ENCODE measurements at places on chromosomes 3 and 15.

GRCh38 chr3:33202711-33203457, 15.7 kb downstream of the SUSD5 start:
- no peak for DNase-seq

GRCh38 chr15:49964551-49964950, 154.5 kb downstream of the ATP8B4 start:
- DNase-seq = no peak

- DNase-seq = no peak
Measured at GRCh38 chr15:71800190-71800589, 10.2 kb upstream of the NR2E3 start.

GRCh38 chr15:25557926-25558325, 119.1 kb upstream of the UBE3A start:
- DNase-seq = no peak

DNA sequence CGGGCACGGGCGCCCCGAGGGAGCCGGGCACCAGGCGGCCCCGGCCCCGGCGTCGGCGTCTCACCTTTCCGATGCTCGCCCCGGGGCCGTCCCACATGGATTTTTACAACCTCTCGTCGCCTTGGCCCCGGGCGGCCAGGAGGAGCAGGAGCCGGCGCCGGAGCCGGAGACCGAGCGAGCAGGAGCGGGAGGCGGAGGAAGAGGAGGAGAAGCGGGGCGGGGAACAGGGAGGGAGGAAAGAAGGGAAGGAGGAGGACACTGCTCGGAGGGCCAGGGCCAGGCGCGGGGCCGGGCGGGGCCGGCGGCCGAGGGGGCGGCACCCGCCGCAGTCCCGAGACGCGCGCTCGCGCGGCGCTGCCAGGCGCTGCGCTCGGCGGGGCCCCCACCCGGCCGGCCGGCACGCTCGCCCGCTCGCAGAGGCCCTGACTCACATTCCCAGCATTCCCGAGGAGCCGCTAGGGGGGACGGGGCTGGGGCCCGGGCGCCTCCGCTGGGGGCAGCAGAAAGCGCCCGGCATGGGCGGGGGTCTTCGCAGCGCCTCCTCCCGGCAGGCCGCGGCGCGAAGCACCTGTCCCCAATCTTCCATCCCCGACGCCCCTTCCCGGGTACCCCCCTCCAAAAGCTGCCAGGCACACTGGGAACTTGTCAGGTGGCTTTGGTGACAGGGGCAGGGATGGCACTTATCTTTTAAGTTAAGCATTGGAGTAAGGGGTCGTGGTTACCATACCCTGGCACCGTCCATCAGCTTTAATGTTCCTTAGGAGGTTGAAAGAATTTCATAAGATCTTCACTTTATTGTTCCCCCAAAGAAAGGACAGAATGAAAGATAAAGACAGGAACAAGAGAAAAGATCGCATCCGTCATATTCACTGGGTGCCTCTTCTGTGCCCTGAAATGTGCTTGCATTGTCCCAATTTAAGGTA, at the start of gene ERC2:
Gene ERC2, minus strand, starts transcription at position 284 of the 923 bp plus-strand sequence.
- no peak for DNase-seq

GRCh38 chr3:52253314-52254304, 8.1 kb downstream of the PPM1M start:
- DNase-seq = peak; percentile 54

DNA sequence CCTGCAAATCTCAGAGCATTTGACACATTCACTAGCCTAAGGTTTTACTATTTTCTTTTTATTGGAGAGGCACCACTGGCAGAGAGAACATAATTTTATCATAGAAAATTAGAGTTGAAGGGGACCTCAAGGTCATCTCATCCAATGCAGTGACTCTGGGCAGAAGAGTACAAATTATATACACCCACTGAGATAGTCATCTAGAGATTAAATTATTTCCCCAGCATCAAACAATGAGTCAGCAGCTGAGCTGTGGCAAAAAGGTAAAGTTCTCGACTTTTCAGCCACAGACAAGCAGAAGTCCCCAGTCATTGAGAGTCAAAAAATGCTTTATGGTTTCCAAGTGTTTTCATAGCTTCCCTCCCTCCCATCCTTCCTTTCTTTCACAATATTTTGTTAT, 39.3 kb upstream of the SEMA6D start:
- DNase-seq = no peak

GRCh38 chr3:56115698-56116097, 352.6 kb downstream of the ERC2 start:
- no peak for DNase-seq

DNA sequence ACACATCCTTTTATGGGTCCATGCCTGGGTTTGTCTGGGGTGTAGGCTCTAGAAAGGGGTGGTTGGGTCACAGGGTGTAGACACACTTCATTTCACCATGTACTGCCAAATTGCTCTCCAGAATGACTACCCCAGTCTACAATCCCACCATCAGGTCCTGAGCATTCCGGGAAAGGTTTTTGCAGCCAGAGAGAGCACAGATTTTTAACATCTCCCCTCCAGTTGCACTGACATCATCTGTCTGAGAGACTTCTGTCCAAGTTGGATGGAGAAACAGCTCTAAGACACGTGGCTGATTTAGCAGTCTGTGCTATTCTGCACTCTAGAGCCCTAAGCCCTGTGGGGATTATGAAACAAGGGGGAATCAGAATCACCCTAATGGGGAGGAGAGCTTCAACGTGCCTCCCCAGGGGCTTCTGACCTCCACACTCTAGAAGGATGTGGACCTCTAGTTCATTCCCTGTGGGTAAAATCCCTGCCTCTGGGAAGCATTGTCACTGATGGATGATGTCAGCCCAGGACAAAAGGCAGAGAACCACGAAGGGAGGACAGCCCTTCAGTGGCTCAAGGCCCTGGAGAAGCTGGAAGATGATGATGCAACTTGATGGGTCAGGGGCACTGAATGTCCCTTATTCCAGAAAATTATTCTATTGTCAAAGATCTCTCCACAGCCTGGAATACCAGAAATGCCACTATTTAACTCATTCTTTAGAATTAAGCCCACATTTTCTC, 71.5 kb downstream of the CD200R1L start:
- DNase-seq = no peak

GRCh38 chr3:114456742-114457141, 162.9 kb downstream of the TIGIT start:
- DNase-seq = no peak

GRCh38 chr3:84987706-84988504, 29.1 kb downstream of the CADM2 start:
- DNase-seq = no peak

DNA sequence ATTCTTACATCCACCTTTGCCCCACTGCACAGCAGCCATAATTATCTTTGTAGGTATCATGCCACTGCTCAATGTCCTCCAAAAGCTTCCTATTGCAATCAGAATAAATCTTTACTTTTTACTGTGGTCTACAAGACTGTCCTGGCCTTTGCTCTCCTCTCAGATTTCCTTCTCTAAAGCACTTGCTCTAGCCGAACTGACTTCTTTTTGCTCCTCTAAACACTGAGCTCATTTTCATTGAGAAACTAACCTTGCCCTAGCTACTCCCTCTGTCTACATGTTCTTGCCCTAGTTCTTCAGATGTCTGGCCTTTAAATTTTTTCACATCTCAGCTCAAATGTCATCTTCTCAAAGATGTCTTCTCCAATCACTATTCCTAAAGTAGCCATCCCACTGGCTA, 342.8 kb downstream of the TBC1D5 start:
- no peak for DNase-seq

DNA sequence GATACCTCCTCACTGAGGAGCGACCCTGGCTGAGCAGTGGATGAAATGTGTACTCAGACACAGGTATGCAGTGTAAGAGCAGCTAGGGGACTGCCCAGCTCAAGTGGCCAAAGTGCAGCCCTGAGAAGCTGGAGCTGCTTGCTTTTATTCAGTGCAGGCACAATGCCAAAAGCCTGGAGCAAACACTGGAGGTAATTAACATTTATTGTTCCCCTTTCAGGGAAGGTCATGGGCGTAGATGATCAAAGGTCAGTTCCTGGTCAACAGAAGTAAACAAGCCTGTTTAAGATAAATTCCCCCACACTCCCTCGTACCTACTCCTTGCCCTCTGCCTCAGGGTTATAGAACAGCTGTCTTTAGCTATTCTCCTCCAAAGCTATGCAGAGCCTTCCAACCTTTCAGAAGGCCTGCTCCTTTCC, 17.5 kb downstream of the PLA2G4F start:
- DNase-seq = peak; percentile 19

DNA sequence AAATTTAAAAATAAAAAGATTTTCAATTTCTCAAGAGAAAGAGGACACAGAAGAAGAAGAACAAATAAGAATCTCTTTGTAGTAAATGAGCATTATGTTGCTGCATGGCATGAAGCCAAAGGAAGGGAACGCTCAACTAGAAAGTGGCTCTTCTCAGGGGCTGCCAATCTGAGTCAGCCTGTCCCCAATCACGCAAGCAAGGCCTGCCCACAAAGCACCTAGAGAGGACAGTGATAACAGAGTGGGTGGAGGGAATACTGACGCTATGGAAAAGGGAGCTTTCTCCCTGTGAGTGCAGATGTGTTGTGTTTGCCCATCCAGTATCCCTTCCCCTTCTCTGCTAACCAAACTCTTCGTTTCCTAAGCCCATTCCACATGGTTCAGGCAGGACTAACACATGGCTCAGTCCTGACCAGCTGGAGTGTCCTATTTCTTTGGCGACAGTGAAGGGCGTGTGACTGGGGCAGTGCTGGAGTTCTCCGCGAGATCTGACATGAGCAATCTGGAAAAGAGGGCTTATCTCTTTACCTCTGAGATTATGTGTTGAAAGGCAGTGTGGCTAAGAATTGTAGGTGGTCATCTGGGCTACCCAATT, 14.2 kb downstream of the FBN1 start:
- no peak for DNase-seq

GRCh38 chr15:40988156-40988555, 34.9 kb downstream of the CHAC1 start:
- DNase-seq = no peak

GRCh38 chr15:36469311-36469966, 110.0 kb upstream of the CDIN1 start:
- no peak for DNase-seq

DNA sequence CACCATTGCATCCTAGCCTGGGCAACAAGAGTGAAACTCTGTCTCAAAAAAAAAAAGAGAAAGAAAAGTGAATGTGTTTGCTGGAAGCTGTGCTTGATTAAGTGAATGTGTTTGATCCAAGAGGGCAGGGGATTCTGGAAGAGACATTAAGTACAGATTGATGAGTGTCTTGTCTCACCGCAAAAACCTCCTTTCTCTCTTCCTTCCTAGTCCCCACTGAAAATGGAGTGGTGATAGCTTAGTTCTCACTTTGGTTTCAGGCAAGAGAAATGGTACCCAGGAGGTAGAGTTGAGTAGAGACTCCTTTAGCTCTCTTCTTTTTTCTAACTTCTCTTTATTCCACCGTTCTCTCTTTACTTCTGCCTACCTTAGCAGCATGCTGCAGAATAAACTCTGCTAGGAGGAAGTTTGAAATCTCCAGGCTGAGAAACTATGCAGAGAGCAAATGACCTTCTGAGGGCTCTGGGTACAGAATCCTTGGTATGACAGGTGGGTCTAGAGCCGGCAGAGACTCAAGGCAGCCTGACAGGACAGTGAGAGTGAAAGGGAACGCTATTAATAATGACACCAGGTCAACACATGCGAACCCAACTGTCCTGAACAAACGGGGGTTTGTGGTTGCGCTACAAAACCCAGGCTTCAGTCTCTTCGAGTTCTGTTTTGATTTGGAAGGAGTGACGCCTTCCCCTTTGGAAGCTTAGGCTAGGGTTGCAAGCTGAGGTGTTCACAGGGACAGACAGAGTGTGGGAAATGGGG, 74.9 kb downstream of the SMAD3 start:
- DNase-seq = no peak

DNA sequence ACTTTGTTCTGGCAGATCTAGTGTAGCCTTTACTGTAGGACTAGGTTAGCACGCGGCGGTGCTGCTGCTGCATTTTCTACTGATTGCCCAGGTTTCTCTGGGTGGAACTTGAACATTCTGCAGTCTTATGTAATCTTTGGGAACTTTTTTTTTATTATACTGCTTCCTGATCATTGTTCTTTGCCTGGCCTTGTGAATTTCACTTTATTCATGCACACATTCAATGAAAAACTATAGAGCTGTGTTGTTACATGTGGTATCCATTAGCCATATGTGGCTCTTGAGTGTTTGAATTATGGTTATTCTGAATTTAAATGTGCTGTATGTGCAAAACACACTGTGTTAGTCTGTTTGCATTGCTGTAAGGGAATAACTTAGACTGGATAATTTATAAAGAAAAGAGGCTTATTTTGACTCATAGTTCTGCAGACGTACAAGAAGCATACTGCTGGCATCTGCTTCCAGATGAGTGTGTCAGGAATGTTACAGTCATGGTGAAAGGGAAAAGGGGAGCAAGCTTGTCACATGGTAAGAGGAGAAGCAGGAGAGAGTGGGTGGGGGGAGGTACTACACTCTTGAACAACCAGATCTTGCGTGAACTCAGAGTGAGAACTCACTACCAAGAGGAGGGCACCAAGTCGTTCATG, 26.5 kb downstream of the MEF2A start:
- no peak for DNase-seq

DNA sequence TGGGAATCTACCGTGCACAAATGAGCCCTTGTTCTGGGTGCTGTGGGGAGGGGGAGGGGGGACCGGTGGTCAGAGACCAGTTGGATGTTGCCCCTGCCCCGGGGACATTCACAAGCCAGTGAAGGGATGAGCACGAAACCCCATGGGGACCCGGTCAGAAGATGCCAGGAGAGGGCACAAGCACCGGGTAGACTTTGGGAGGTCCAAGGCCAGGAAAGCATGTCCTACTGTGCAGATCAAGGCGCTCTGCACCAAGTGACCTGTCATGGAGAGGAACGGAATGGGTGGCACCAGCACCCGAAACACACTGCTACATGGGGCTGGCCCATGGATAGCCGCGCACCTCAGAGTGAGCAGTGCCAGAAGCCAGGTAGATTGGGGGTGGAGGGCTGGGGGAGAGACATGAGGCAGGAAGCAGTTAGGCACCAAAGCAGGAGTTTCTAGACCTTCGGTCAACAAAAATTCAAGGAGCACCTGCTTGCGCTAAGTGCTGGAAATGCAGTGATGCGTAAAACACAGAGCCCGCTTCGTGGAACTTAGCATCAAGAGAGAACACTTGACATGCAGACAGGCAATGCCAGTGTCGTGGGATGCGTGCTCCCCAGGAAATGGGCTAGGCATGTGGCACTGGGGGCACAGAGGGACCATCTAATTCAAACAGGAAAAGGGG, 99.1 kb downstream of the CPN2 start:
- no peak for DNase-seq

DNA sequence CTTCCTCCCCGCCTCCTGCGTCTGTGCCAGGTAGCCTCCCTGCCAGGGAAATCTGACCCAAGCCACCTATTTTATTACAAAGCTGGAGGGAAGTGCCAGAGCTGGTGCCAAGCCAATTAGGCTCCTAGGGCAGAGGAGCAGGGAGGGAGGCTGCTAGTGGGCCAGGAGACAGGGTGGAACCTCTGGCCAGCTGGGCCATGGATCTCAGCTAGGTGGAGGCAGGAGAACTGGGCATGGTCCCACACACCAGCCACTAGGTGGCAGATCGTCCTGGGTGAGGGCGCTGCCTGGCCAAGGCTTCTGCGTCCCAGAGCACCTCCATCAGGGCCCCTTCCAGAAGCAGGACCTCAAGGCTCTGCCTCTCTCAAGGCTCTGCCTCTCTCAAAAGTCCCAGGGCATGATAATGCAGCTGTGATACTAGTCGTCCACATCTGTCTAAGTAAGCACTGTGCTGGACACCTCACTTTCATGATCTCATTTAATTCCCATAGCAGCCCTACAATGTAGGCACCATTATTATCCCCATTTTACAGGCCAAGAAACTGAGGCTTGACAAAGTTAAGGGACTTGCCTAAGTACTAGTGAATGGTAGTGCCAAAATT, 4.5 kb upstream of the RFT1 start:
- peak; percentile 85 for DNase-seq
